ENCODE measurements at places on chromosomes 2 and 18.

GRCh38 chr2:191359133-191359532 lies 113.9 kb downstream of the MYO1B start:
- no peak for DNase-seq

DNA sequence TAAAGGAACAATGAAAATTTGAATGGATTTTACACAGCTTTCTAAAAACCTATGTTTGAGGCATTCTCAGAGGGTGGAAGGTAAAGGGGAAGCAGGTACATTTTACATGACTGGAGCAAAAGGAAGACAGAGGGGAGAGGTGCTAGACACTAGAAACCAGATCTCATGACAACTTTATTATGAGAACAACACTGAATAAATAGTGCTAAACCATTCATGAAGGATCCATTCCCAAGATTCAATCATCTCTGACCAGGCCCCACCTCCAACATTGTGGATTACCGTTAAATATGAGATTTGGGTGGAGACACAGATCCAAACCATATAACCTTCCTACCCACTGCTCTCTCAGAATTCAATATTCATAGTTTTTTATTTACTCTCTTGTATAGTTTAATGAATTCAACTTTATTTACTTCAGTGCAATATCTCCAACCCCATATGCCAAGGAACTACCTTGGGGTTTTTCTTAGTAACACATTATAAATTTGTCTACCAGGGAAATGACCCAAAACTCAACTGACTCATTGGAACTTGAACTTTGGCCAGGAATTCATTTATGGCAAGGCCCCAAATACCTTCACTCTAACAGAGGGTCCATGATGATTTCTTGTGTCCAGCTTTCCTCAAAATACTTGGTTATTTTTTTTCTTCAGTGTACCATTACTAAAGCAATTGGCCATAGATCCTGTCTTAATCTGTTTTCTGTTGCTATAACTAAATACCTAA lies 317.8 kb downstream of the GULP1 start:
- DNase-seq: no peak

GRCh38 chr2:159589286-159589685 lies 27.1 kb downstream of the BAZ2B start:
- DNase-seq: no peak

DNA sequence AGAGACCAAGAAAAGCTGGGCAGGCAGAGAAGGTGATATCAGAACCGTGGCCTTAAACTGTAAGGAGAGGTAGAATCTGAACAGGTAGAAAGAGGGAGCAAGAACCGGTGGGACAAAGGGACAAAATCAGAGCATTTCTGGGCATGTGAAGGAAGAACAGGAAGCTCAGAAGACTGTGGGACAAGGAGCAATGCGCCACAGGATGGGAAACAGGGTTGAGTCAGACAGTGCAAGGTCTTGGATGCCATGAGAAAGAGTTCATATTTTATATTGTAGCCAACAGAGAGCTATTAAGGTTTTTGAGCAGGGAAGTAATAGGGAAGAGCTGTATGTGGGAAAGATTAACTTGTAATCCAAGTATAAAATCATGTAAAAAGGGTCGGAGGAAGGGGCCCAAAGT lies 106.4 kb upstream of the UGP2 start:
- DNase-seq: no peak

DNA sequence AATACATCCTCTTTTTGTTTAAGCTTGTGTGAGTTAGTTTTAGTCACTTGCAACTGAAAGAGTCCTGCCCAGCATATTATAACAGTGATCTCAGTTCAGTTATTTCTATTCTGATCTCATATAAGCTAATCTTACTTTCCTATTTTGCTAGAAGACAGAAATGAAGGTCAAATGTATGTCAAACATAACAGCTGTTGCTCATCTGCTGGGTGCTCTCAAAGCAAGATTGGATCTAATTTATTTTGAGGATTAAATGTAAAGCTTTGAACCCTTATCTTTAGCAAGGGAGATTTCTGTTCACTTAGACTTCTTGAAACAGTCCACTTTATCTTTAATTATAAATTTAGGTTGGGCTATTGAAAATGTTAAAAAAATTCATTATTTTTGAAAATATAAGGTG lies 31.2 kb downstream of the CRYGD start:
- DNase-seq: peak; percentile 25

DNA sequence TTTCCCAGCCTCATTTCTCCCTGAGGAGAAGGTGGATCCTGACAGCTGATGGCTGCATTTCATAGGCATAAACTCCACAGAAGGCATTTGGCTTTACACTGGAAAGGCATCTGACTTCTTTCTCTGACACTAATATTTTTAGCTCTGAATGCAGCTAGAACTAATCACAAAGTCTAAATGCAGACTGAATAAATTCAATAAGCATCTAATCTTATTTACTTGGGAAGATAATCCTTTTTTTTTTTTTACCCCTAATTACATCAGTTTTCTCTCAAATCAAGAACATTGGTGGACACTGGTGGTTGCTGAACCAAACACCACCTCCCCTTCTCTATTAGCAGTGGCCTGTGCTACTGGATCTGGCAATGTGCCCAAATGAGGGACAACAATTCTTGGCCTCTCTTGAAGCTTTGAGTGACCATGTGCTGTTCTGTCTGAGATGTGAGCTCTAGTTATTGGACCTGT lies 50.9 kb upstream of the CD226 start:
- no peak for DNase-seq

GRCh38 chr2:54122171-54122935 lies 6.9 kb downstream of the ACYP2 start:
- DNase-seq: no peak

- no peak for DNase-seq
Observed at GRCh38 chr2:38514603-38515154, 88.0 kb downstream of the HNRNPLL start.

DNA sequence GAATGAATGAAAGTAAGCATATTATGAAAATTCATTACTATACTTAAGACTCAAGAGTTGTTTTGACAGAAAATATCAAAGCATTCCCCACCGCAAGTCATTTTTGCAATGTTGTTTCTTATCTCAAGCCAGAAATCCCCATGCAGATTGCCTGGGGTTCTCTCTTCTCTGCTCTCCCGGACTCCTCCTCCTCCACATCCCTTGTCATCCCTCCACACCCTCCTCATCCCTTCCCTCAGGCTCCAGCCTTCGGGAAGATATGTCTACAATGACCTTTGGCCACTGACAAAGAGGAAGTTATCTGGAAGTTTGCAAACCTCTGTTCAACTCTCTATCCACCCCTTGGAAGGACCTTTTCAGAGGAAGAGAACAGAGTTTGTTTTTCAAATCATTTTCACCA lies 11.9 kb downstream of the TFCP2L1 start:
- DNase-seq: no peak

- no peak for DNase-seq
Observed at GRCh38 chr2:218000136-218000535, 2.7 kb downstream of the TNS1 start.

DNA sequence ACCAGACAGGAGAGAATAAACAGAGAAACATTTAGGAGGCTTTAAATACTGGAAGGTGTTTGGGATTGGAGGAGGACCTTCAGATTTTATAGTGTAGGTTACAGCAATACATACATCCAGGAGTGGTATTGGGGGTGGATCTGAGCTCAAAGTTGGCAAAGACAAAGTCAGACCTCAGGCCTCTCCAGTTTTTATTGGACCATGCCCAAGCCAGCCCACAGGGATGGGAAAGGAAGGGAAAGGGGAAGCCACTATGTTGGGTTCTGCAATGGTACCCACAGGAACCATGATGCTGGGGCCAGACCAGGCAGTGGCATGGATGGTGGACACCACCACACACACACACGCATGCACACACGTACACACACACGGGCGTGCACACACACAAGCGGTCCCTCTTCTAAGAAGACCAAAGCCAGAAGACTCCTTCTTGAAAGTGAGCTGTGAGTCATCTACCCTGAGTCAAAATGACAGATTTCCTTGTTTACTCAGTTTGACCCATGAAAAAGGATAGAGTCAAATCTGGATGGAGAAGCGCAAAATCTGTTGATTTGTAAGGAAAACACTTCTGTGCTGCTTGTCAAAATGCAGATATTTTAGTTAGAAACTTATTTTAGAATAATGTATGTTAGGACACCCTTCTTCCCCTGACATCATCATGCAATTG lies 87.9 kb downstream of the TRABD2A start:
- DNase-seq: no peak

DNA sequence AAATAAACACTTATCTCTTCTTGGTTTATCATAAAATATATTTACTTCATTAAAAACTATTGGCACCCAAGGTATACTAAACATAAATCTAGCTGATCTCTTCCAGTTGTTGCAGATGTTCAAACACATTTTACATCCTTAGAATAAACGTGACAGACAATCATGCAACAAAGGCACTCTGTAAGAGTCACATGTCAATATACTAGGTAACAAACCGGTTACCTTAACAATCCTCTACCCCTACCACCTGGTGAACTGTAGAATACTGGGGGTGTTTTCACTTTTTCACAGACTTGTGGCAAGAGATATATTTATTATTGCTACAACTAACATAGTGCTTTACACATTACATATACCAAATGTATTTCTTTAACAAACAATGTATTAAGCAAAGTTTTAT lies 15.8 kb downstream of the STK17B start:
- DNase-seq: no peak

DNA sequence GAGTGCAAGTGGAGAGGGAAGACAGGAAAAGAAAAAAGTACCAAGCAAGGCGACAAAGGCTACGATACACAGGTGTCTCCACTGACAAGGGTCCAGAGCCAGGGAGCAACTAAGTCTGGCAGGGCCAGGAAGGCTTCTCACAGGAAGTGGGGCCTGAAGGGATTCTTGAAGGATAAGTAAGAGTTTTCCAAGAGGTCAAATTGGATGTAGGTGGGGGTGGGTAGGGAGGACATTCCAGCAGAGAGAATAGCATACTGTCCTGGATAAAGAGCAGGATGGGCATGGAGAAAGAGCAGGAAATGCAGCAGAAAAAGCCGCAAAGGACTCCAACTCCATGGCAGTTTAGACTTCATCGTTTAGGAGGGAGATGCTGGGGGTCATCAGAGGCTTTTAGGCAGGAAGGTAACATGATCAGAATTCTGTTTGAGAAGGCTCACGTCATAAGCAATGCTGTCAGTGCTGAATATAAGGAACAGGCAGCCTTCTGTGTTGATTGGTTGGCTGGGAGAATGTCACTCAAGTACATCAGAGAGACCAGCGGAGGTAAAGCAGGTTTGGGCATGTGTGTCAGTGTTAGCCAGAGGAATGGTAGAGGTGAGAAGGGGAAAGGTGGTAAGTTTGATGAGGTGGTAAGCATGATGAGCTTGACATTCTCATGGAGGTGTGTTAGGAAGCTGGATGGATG lies 35.1 kb downstream of the ARHGAP25 start:
- no peak for DNase-seq

DNA sequence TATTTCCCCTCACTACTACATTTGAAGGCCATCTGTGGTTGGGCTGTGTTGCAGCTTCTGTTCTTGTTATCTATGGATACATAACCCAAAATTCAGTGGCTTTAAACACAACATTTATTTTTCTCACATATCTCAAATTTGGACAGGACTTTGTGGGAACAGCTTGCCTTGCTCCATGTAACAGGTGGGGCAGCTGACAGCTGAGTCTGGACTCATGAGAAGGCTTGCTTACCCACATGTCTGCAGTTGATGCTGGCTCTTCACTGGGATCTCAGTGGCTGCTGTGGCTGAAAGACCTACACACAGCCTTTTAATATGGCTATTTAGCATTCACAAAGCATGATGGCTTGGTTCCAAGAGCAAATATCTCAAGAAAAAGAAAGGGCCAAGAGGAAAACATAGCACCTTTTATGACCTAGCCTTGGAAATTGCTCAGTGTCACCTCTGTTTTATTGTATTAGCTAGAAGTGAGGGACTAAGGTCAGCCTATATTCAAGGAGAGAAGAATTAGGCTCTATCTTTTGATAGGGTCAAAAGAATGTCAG lies 296.8 kb upstream of the ZNF521 start:
- DNase-seq: no peak

- DNase-seq: no peak
Observed at GRCh38 chr2:4486971-4487370, 783.6 kb downstream of the DCDC2C start.

DNA sequence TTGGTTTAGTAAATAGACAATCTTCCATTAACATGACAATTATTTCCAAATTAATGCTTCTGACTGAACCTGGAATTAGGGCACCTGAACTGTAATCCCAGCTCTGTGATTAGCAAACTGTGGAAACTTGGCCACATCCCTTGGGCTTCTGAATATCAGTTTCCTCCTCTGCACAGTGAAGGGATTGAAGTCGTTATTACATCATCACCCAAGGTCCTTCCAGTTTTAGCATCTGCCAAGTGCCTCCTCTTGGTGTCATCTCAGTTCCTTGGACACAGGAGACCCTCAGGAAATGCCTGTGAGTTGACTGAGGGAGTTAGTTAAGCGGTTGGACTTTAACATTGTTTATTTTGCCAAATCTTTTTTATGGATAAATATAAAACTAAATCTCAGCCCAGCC lies 64.8 kb downstream of the MOGAT1 start:
- DNase-seq: no peak

GRCh38 chr2:152548111-152548875 lies 169.0 kb downstream of the PRPF40A start:
- no peak for DNase-seq

- peak; percentile 53 for DNase-seq
Observed at GRCh38 chr2:105114551-105114950, 76.7 kb downstream of the MRPS9 start.

DNA sequence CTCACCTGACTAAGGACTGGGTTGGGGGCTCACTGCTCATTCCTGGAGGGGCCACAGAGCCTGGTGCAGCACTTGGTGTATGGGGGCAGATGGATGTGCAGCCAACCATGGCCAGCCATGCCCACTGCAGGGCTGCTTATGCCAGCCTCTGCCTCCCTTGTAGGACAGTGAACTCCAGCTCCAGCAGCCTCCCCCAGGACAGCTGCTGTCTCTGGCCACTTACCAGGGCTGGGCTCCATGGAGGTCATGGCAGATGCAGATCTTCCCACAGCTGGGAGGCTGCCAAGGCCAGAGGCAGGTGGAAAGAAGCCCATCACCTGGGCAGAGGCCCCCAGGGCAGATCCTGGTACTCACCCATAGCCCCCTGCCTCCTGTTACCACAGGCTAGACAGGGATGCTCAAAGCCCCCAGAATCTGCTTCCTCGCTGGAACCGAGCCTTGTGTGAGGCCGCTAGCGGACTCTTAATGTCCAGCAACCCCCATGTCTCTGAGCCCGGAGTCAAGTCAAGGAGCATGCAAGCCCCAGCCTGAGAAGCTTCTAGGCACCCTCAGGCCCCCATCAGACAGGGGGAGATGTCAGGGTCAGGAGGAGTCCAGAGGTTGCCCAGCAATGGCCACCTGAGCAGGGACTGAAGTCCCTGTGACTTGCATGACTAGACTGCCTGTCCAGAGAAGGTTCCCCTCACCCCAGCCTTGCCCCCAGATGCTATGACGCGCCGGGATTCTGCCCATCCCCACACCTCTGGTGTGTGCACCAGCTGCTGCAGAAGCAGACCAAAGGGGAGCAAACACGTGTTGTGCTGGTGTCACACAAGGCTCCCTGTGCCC lies 123.6 kb downstream of the TWIST2 start:
- peak; percentile 22 for DNase-seq

- DNase-seq: no peak
Observed at GRCh38 chr2:46843316-46843715, 72.3 kb downstream of the MCFD2 start.
